ENCODE measurements at places on chromosomes 7 and 10.

GRCh38 chr7:151524331-151524730, 4.6 kb upstream of the RHEB start:
- DNase-seq: no peak

DNA sequence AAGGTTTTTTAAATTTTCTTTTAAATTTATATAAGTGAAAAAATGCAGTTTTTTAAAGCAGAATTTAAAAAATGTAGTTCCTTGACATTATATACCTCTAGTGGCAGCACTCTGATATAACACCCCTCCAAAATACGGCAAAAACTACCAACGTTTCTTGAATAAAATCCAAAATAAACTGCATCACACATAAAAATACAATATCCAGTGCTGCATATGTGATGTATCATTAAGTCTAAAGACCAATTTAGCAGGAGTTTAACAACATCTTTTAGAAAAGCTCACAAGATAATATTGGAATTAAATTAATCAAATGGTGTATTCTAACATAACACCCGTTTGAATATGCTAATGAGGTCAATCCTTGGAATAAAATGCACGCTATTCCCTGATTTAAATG, 1.4 kb downstream of the TCERG1L start:
- no peak for DNase-seq

- DNase-seq: no peak
Observed at GRCh38 chr10:35578618-35578956, 26.6 kb upstream of the GJD4 start.

DNA sequence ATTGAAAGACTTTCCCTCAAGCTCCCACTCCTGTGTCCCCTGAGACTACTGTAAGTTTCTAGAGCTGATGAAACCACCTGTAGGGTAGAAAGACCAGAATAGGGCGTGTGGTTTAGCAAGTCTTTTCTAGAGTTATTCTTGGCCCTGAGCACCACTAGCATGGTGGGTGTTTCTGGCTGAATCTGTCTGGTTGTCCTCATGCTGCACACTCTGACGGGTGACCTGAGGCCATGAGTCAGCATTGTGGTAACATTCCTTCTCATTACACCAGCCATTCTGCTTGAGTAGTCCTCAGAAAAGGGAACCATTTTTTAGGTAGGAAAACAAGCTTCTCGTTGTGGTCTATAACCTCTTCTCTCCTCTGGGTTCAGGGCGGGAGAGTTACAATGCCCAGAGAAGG, 250.3 kb downstream of the SNX13 start:
- no peak for DNase-seq

- DNase-seq: no peak
Observed at GRCh38 chr7:44132039-44132438, 8.7 kb upstream of the POLD2 start.

GRCh38 chr10:114631666-114632417, 26.2 kb downstream of the ABLIM1 start:
- DNase-seq: no peak

DNA sequence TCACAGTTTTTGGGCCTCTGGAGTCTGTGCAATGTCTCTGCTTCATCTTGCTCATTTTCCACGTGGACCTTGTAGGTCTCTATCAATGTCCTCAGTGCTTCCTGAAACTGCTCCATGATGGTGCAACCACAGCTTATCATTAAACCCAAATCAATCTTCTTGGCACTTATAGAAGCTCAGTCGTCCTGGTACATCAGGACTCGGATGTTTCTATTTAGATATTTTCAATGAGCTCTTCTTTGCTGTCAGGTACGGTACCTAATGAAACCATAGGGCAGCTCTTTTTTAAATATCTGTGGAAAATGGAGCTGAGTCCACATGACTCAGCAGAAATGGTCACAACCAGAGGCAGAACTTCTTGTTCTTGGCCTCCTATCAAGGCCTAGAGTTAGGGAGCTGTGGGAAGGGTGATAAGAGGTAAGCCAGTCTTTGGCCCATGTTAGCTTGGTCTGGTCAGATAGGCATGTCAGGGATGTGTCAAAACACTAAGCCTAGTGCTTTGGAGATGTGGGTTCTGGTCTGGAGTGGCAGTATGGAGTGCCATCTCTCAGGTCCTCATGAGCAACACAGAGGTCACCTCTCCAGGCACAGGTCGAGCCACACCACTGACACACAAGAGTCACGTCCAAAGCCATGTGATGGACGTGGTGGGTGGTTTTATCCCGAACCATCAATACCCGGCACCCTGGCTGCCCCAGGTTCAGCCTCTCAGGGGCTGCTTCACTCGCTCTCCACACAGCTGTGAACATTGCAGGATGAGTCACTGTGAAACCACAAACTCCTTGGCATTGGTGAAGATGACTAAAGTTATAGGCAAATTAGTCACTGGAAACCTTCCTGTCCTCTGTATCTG, 87.0 kb downstream of the TBXAS1 start:
- DNase-seq: peak; percentile 21
